ENCODE measurements at places on chromosomes 6 and 20. TPM values are rescaled to one million over a fixed set of nuclear protein-coding genes. Genes with fewer than 3 reads are reported as not detected.

GRCh38 chr6:110414669-110415068 lies 706 bp downstream of the DDO start:
- no peak overlapping the region for H3K27ac ChIP-seq
- peaks cover 2% of the 10 kb centered on the region for H3K4me1 ChIP-seq
- peaks cover 3% of the 10 kb centered on the region for H3K27me3 ChIP-seq
- no peaks in the 10 kb centered on the region for H3K36me3 ChIP-seq

DNA sequence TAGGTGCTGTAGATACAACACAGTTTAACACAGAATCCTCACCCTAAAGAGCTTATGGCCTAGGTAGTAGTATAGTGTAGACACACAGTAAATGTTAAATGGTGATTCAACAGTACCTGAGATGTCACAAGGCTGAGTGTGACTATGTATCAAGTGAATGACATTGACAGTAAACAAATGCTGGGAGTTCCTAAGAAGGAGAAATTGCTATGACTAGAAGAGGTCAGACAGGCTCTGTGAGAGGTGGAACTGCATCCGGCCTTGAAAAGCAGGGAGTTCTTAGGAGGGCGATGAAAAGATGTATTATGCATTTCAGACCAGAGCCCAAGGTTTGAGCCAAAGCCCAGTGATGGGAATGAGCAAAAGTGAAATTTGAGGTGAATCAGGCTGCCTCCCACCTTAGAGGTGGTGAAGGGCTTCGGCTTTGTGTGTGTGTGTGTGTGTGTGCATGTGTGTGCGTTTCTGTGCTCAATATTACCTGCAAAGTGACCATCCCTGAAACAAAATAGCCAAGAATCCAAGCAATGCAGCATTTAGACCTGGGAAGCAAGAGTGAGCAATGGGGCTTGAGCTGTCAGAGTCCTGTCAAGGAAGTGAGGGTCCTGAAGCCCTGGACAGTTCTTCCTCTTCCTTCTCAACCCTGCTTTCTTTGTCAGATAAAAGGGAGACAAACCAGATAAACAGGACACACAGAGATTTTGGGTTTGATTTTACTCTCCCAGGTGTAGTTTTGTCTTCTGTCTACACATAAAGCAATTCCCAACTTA lies 32.3 kb upstream of the CITED2 start:
- H3K36me3 ChIP-seq, result no peaks in the 10 kb centered on the region
- no peak overlapping the region for H3K27ac ChIP-seq
- H3K4me1 ChIP-seq, result no peaks in the 10 kb centered on the region
- no peak for DNase-seq

- H3K4me3 ChIP-seq, result no peak overlapping the region
- no peak for DNase-seq
- no peaks in the 10 kb centered on the region for H3K27me3 ChIP-seq
- H3K36me3 ChIP-seq, result no peaks in the 10 kb centered on the region
Measured at GRCh38 chr6:146931214-146931613, 273.0 kb upstream of the STXBP5 start.

- DNase-seq, result no peak
- H3K4me1 ChIP-seq, result no peaks in the 10 kb centered on the region
- H3K27ac ChIP-seq, result no peak overlapping the region
- peaks cover 7% of the 10 kb centered on the region for H3K27me3 ChIP-seq
Measured at GRCh38 chr6:133551436-133551835, 310.3 kb downstream of the EYA4 start.

GRCh38 chr6:152049502-152049901 lies 242.0 kb downstream of the ESR1 start:
- no peak overlapping the region for H3K4me3 ChIP-seq
- no peaks in the 10 kb centered on the region for H3K4me1 ChIP-seq
- H3K27ac ChIP-seq, result no peak overlapping the region
- no peaks in the 10 kb centered on the region for H3K27me3 ChIP-seq

DNA sequence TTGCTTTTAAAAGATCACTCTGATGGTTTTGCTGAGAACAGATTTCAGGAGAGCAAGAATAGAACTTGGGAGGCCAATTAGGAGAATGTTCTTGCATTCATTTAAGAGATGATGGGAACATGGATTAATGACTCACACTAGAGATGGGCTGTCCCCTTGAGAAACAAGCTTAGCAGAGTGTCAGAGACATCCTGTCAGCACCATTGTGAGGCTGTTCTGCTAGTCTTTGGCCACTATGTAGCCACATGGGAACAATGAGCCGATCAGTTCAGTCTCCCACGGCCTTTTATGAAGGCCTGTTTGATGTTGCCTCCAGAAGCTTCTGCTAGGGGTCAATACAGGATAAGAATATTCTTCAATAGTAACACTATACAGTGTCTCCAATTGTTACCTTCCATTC lies 113.0 kb upstream of the EYA4 start:
- no peaks in the 10 kb centered on the region for H3K4me1 ChIP-seq
- no peak overlapping the region for H3K27ac ChIP-seq
- H3K36me3 ChIP-seq, result no peaks in the 10 kb centered on the region

GRCh38 chr6:158722176-158722729 lies 72.4 kb downstream of the SYTL3 start:
- DNase-seq, result no peak
- no peak overlapping the region for H3K27ac ChIP-seq
- H3K36me3 ChIP-seq, result peaks cover 83% of the 10 kb centered on the region

GRCh38 chr20:17505636-17506517 lies 25.3 kb downstream of the BFSP1 start:
- DNase-seq, result peak; percentile 76
- no peaks in the 10 kb centered on the region for H3K36me3 ChIP-seq
- H3K27ac ChIP-seq, result peak overlapping the region; percentile 80
- H3K4me3 ChIP-seq, result peak overlapping the region; percentile 70
- H3K27me3 ChIP-seq, result no peaks in the 10 kb centered on the region
- peaks cover 28% of the 10 kb centered on the region for H3K4me1 ChIP-seq

DNA sequence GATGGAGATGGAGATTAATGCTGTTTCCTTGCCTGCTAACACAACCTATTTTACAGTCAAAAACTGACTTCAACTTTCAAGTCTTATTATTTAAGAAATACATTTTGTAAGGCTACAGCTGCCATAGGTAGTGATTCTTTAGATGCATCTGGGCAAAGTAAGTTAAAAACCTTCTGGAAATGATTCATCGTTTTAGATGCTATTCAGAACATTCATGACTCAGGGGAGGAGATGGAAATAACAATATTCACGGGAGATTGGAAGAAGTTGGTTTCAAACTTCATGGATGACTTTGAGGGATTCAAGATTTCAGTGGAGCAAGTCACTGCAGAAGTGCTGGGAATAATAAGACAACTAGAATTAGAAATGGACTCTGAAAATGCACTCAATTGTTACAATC lies 174.9 kb upstream of the GGTLC1 start:
- H3K4me3 ChIP-seq, result no peak overlapping the region
- H3K36me3 ChIP-seq, result no peaks in the 10 kb centered on the region
- no peaks in the 10 kb centered on the region for H3K27me3 ChIP-seq
- DNase-seq, result no peak

GRCh38 chr6:36197739-36198221 lies 1.2 kb downstream of the BRPF3 start:
- peaks cover 27% of the 10 kb centered on the region for H3K36me3 ChIP-seq
- peak overlapping the region; percentile 82 for H3K4me3 ChIP-seq
- H3K27me3 ChIP-seq, result no peaks in the 10 kb centered on the region
- peak; percentile 28 for DNase-seq

DNA sequence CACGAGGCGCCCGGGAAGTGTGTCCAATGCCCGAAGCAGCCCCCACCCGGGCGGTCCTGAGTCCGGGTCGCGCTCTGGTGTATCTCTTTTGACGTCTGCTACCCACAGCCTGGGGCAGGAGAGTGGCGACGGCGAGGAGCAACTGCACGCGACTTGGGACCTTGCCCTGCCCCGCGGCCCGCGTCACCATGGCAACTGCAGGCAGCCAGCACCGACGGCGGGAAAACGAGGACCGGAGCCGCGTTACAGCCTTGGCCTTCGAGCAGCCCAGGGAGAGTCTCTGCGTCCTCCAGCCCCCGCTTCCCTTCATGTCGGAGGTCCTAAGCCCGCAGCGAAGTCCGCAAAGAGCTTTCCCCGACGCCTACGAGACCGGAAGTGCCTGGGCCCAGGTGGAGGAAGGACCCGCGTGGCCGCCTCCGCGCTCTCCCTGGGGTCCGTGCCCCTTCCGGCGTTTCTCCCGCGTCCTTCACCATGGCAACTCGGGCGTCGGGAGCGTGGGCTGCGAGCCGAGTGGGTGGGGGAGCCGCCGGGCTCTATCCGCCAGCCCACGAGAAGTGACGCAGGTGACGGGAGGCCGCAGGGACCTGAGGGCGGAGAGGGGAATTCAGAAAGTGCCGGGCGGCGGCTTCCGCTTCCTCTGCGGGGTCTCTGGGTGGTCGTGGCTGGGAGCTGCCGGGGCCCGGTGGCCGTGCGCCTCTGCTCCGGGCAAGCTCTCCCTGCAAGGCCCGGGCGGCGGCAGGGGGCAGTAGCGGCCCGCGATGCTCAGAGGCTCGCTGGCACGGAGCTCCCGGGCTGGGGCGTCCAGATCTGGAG lies 88.6 kb upstream of the TGM3 start:
- peak; percentile 85 for DNase-seq
- peak overlapping the region; percentile 24 for H3K27ac ChIP-seq
- H3K27me3 ChIP-seq, result no peaks in the 10 kb centered on the region
- H3K4me3 ChIP-seq, result peak overlapping the region; percentile 67
- H3K4me1 ChIP-seq, result peaks cover 9% of the 10 kb centered on the region

DNA sequence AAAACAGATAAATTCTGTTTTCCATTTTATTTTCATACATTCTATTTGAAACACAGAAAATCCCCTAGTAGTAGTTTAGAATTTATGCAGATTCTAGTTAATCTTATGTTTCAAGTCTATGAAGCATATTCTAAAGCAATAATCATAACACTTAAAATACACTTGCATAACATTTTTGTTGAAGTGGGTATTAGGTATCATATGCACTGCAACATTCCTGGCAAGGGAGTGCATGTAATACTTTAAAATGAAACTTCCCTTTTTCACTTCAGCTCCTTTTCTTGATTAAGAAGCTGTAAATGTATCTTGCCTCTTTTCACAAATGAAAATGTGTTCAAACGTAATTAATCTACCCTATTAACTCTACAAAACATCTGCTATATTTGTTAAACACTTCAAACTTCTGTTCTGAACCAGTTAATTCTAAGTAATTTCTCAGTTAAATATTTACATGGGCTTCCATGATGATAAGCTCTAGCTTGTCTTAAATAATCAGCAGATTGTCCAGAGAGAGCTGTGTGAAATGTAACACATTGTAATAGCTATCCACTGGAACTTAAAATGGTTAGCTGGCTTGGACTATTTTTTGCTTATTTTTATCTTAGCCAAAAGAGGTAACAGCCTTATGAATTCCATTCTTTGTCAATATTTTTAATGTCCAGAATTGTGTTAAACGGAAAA lies 192.8 kb downstream of the COL19A1 start:
- H3K4me1 ChIP-seq, result no peaks in the 10 kb centered on the region
- DNase-seq, result no peak
- no peak overlapping the region for H3K27ac ChIP-seq
- no peaks in the 10 kb centered on the region for H3K36me3 ChIP-seq
- H3K27me3 ChIP-seq, result peaks cover 2% of the 10 kb centered on the region

GRCh38 chr6:168585441-168585840 lies 144.5 kb downstream of the SMOC2 start:
- DNase-seq, result no peak
- H3K27me3 ChIP-seq, result no peaks in the 10 kb centered on the region
- no peaks in the 10 kb centered on the region for H3K4me1 ChIP-seq
- no peak overlapping the region for H3K27ac ChIP-seq
- H3K4me3 ChIP-seq, result no peak overlapping the region

- H3K4me3 ChIP-seq, result no peak overlapping the region
- peaks cover 17% of the 10 kb centered on the region for H3K4me1 ChIP-seq
- no peaks in the 10 kb centered on the region for H3K36me3 ChIP-seq
Measured at GRCh38 chr6:44630125-44631028, 242.9 kb downstream of the CDC5L start.

- no peak overlapping the region for H3K27ac ChIP-seq
- H3K27me3 ChIP-seq, result no peaks in the 10 kb centered on the region
- H3K36me3 ChIP-seq, result no peaks in the 10 kb centered on the region
- no peak for DNase-seq
- H3K4me1 ChIP-seq, result no peaks in the 10 kb centered on the region
Measured at GRCh38 chr20:9329355-9330101, 184.9 kb upstream of the LAMP5 start.

- H3K4me1 ChIP-seq, result no peaks in the 10 kb centered on the region
- H3K27me3 ChIP-seq, result peaks cover 22% of the 10 kb centered on the region
- H3K36me3 ChIP-seq, result no peaks in the 10 kb centered on the region
- no peak for DNase-seq
Measured at GRCh38 chr20:56954797-56955196, 311.6 kb downstream of the BMP7 start.

- H3K27ac ChIP-seq, result no peak overlapping the region
- H3K4me3 ChIP-seq, result no peak overlapping the region
Measured at GRCh38 chr20:39358052-39358451, 395.9 kb downstream of the DHX35 start.

- H3K36me3 ChIP-seq, result no peaks in the 10 kb centered on the region
- H3K27ac ChIP-seq, result no peak overlapping the region
- no peaks in the 10 kb centered on the region for H3K27me3 ChIP-seq
- no peak for DNase-seq
- no peaks in the 10 kb centered on the region for H3K4me1 ChIP-seq
- H3K4me3 ChIP-seq, result no peak overlapping the region
Measured at GRCh38 chr6:112626468-112627082, 279.4 kb downstream of the RFPL4B start.

DNA sequence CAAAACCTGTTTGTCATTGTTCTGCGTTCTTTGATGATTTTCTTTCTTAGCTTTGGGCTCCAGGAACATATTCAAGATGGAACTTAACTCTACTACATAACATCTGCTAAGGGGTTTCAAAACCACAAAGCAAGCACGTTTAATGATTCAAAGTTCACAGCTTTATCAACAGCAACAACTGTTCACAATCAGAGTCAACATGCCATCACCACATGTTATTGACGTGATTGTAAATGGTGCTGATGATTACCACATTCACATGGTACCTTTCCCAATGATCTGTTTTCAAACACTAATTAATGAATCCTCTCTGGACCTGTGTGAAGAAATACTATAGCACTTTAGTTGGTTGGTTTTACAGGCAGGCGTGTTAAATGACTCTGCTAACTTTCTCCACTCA lies 180.6 kb upstream of the CEP162 start:
- no peak for DNase-seq
- H3K36me3 ChIP-seq, result no peaks in the 10 kb centered on the region
- H3K27ac ChIP-seq, result no peak overlapping the region
- H3K4me3 ChIP-seq, result no peak overlapping the region

- no peaks in the 10 kb centered on the region for H3K27me3 ChIP-seq
- peak; percentile 98 for DNase-seq
- H3K4me3 ChIP-seq, result peak overlapping the region; percentile 65
- H3K36me3 ChIP-seq, result no peaks in the 10 kb centered on the region
- peaks cover 31% of the 10 kb centered on the region for H3K4me1 ChIP-seq
Measured at GRCh38 chr20:63641792-63642523, 11.3 kb downstream of the STMN3 start.

GRCh38 chr20:51067792-51068191 lies 44.9 kb upstream of the KCNG1 start:
- H3K36me3 ChIP-seq, result no peaks in the 10 kb centered on the region
- peaks cover 40% of the 10 kb centered on the region for H3K27me3 ChIP-seq
- H3K27ac ChIP-seq, result no peak overlapping the region
- peaks cover 27% of the 10 kb centered on the region for H3K4me1 ChIP-seq
- H3K4me3 ChIP-seq, result no peak overlapping the region
- DNase-seq, result no peak

Gene CNR1
- total RNA-seq, result not detected

Gene BMP5
- total RNA-seq, result not detected

Gene SNAP91
- not detected for total RNA-seq

Gene SMLR1
- total RNA-seq, result not detected

Gene PAX1
- not detected for total RNA-seq

Gene CLPSL2
- total RNA-seq, result not detected

Gene OR2B6
- not detected for total RNA-seq

Gene SLC35D3
- not detected for total RNA-seq

Gene NKAPL
- 0.14 TPM for total RNA-seq
